ENCODE measurements at places on chromosomes 3 and 15.

GRCh38 chr3:9676785-9677184 is 26.8 kb upstream of the CPNE9 start:
- DNase-seq = no peak

GRCh38 chr15:63602595-63602994 is 5.4 kb downstream of the FBXL22 start:
- DNase-seq = no peak

DNA sequence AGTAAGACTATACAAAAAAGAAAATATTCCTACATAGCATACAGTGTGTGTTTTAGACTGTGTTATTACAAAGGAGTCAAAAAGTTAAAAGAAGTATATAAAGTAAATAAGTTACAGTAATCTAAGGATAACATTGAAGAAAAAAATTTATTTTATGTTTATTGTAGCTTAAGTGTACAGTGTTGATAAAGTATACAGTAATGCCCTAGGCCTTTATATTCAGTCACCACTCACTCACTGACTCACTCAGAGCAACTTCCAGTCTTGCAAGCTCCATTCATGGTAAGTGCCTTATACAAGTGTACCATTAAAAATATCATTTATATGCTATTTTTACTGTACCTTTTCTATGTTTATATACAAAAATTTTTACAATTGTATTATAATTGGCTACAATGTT is 220.1 kb downstream of the BCHE start:
- no peak for DNase-seq

GRCh38 chr3:52036829-52037228 is 19.5 kb downstream of the DUSP7 start:
- DNase-seq = no peak

GRCh38 chr15:78749831-78750230 is 61.4 kb downstream of the ADAMTS7 start:
- DNase-seq = no peak

GRCh38 chr3:99114565-99115291 is 213.2 kb upstream of the DCBLD2 start:
- no peak for DNase-seq

Data from effector memory CD4-positive, alpha-beta T cell (primary cell).